ENCODE measurements at places on chromosomes 12 and 14.

- DNase-seq = no peak
These were observed 12.0 kb downstream of the CFAP73 start for GRCh38 chr12:113161415-113162016.

DNA sequence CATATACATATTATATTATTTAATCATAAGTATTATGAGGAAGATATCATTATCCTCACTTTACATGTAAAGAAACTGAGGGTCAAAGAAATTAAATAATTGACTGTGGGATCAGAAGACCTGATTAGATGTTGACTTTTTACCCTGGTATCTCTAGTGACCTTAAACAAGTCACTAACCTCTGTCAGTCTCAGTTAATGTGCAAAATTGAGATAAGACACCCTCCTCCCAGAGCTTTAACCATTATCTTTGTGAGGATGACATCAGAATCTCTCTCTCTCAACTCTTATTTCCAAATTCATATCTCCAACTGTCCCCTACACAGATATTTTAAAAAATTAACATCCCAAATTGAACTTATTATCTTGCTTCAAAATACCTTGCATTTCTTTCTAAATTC lies 177.8 kb downstream of the KLHL28 start:
- no peak for DNase-seq

- DNase-seq = no peak
These were observed 49.7 kb upstream of the ARHGAP5 start for GRCh38 chr14:32027255-32027939.

- DNase-seq = no peak
These were observed 288.4 kb downstream of the DAD1 start for GRCh38 chr14:22300646-22301045.

- DNase-seq = no peak
These were observed 9.5 kb downstream of the RITA1 start for GRCh38 chr12:113194971-113195391.

DNA sequence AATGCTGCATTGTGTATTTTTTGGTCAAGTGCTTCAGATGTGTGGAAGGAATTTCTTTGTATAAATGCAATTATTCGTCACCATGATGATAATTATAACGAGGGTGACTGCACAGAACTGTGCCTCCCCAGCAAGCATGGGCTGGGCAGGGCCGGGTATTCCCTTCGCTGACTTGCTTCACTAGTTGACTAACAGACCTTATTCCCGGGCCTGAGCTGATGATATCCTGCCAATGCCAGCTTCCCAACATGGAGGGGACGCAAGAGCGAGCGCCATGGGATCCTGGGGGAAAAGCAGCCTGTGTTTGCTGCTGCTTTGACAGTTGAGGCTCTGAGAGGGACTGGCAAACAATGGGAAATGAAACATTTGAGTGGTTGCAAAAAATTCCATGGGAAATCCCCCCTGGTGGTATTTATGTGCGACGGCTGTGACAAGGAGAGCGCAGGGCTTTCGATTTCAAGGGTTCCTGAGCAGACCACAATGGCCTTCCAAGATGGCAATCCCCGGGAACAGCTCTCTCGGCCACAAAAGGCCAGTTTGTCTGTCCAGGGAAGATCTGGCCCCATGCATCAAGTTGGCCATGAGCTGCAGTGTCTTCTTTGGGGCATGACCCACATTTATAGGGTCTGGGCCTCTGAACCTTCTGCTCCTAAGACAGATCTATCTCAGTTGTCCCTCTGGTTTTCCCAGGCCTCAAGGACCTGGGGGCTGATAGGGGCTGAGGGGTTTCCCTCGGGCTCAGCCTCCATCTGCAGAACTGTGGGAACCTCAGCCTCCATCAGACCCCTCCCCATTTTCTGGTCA lies 21.9 kb upstream of the MAP1LC3B2 start:
- DNase-seq = no peak

GRCh38 chr12:83666690-83667089 lies 980.0 kb downstream of the TMTC2 start:
- no peak for DNase-seq

- no peak for DNase-seq
These were observed 325.0 kb downstream of the CCER1 start for GRCh38 chr12:90630006-90630405.

DNA sequence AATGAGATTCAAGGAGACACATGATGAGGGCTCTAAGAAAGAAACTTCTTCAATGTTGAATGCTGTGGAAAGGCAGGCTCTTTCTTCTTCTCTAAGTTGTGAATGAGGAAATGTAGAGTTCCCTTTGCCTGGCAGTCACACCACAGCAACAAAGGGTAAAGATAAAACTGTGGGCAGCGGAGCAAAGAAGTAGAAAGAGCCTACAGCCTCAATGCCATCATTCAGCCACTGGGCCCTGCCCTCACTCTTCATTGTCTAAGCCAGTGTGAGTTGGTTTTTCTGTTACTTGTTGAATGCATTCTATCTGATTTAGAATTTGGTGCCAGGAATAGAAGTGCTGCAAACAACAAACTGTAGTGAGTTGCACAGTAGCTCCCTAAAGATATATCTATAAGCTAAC lies 12.2 kb downstream of the SDR9C7 start:
- no peak for DNase-seq

DNA sequence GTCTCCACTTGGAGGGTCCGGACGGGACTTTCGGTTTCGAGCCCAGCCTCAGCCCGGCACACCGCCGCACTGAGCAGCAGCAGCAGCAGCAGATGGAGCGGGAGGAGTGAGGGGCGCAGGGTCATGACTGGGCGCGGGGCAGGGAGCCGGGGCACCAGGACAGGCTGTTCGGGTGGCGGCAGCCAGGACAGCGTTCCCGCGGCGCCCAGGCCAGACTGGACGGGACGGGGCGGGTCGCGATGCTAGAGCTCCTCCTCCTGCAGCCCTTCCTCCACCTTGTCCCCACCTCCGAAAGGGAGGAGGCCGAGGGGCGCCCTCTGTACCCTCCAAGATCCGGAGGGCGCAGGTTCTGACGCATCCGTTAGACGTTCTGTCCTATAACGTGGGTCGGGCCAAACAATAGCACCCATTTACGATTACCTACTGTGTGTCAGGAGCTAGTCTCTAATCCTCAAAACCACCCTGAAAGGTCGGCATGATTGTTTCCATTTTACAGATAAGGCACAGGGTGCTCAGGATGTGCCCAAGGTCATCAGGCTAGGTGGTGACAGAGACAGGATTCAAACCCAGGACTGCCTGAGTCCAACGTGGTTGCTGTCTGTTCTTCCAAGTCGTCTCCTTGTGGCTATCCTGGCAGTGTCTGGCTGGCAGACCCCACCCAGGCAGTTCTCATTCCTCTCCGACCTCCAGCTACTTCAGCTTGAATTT lies at the start of gene FKBP11:
TSS of gene FKBP11 (minus strand) at position 189 of the 708 bp plus-strand sequence. CDS start at position 125, 64 bp downstream.
- peak; percentile 69 for DNase-seq

- no peak for DNase-seq
These were observed 56.1 kb downstream of the KCNJ8 start for GRCh38 chr12:21718403-21718802.

DNA sequence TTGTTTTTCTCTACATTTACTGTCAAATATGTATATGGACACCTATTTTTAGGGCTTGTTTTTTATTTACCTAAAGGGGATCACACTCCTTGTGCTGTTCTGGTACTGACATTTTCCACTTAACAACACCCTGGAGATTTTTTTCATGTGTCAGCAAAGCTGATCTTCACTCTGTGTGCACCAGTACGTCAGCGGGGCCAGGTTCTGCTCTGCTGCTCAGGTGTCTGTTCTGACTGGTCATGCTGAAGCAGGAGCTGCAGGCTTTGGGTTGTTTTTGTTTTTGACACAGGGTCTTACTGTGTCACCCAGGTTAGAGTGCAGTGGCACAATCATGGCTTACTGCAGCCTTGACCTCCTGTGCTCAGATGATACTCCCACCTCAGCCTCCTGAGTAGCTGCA lies 81.9 kb upstream of the CCND2 start:
- no peak for DNase-seq

DNA sequence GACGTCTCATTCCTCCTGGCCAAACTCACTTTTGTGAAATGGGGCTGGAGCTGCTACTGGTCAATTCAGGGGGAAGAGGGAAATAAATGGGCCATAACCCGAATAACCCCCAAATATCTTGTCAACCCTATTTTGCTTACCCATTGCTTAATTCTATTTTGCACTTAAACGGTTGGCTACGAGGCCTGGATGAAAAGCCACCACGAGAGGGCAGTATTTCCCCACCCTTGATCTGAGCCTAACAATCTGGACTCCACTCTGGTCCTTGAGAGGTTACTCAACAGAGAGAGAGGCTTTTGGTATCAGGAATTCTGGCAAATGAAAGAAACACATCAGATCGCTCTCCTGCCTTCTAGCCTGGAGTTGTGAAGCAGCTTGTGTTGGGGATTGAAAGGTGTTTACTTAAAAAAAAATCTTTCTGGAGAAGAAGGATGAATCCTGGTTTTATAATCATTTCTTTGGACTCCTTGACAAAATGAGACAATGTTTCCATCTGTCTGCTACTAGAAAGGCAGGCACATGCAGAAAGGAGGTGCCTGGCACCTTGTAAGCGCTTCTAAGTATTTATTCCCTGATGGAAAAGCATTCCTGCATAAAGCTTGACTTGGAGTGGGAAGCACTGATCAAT lies 22.4 kb upstream of the FBXO21 start:
- DNase-seq = peak; percentile 41

- no peak for DNase-seq
These were observed 44.0 kb downstream of the FOXN4 start for GRCh38 chr12:109264943-109265650.

DNA sequence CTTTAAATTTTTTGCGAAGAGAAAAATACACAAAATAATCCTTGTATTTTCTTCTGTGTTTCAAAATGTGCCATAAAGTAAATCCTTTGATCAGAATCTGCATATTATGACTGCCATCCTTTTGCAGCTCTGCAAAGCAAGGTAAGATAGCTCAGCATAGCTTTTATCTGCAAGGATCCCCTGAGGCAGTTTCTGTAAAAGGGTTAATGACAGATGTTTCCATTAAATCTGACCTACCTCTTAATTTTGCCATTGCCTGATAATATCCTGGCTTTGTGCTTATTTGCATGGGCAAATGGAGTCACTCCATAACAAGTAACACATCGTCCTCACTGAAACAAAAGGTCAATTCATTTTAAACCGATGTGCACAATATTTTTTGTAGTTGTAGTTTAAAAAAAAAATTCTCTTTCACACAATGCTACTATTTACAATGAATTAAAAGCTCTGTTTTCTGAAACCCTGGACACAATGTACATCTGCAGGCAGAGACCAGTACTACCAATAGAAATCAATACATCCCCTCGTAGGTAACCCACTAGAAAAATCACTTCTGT lies 108.5 kb upstream of the SOX5 start:
- no peak for DNase-seq
